ENCODE measurements at places on chromosomes 12 and 14. TPM values are rescaled to one million over a fixed set of nuclear protein-coding genes. Genes with fewer than 3 reads are reported as not detected.
A peak's percentile ranks its signal among the peaks of the same experiment; 100 is the strongest.

Gene CLEC4A
- not detected for total RNA-seq

Gene KRT2
- 0.23 TPM for total RNA-seq

Gene ETFBKMT
- 0.52 TPM for total RNA-seq

DNA sequence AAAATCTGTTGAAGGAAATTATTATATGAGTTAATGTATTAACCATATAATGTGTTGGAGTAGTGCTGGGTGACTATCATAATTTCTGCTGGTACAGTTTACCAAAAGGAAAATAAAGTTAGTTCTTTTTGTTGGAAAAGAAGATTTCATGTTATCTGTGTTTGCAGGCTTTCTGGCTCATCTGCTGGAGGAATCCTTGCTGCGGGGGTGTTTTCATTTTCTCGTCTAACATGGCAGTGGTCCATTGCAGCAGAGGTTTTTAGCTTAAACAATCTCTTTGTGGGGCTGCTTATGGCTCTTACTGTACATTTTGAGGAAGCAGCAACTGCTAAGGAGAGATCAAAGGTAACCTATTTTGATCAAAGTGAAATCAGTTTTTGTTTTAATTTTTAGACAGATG is 24.1 kb downstream of the TMEM260 start:
- DNase-seq, result no peak

DNA sequence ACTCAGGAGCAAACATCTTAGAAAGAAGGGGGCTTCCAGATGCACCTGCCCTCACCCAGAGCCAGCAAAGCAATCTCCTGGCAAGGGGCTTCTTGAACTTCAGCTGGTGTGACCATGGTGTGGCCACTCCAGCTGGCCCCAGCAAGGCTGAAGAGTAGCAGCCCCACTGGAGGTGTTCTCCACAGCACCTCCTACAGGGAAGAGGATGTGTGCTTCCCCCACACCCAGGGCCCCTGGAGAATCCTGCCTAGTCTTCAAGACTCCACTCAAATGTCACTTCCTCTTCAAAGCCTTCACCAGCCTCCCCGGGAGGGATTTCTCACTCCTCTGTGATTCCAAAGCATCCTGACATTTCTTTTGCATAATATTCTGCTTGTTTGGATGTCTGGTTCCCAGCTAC is 8.5 kb downstream of the RAB15 start:
- no peak for DNase-seq

DNA sequence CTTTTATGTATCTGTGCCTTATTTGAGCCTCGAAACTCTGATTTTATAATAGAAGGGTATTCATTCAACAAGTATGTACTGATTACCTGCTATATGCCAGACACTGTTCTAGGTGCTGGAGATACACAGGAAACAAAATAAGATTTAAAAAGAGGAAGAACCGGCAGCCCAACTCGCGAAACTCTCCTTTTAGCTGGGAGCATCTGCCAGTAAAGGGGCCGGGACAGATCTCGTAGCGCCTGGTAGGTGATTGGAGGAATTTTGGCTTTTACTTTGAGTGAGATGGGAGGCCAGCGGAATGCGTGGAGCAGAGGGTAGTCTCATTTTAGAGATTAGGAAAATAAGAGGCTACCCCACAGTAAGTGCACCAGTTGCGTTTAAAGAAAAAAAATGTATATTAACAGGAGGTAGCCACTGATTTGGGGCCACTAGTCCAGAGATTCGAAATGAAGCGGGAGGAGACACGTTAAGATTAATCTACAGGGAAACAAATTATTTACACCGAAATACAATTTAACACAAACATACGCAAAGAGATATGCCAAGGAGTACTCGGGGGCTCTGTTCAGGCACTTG is 520 bp upstream of the MON2 start:
- DNase-seq, result peak; percentile 44

DNA sequence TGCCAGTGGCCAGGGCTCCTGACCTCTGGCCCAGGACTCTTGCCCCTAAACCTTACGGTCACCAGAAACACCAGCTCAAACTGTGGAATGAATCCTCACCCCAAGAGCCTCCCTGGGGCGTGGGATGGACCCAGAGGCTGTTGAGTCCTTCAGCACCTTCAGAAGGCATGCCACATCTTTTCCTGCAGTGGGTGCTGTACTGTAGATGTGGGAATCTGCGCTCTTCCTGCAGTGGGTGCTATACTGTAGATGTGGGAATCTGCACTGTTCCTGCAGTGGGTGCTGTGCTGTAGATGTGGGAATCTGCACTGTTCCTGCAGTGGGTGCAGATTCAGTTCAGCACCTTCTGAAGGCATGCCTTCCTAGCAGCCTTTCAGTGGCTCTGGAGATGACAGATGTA is 1.2 kb downstream of the KRT82 start:
- DNase-seq, result no peak

- no peak for DNase-seq
Measured at GRCh38 chr12:72493407-72493806, 221.2 kb downstream of the TRHDE start.

GRCh38 chr14:49506650-49507049 is 79.5 kb downstream of the RPS29 start:
- peak; percentile 62 for DNase-seq

DNA sequence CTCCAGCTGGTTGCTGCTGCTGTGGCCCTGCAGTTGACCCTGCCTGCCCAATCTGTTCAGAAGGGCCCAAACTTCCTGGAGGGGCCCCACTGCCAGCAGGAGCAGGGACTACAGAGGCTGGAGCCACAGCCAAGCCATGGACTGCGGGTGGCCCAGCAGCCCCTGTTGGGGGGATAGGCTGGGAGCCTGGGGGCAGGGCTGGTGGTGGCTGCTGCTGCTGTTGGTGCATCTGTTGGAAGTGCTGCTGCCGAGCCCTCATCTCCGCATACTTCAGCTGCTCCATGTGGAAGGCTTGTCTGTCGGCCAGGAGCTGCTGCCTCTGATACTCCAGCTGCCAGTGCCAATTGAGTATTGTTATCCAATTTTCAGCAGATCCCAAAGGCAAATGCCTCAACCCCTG is 7.2 kb downstream of the MYL6 start:
- no peak for DNase-seq

All from PC-3 (cell line).